ENCODE measurements at places on chromosomes 2 and 18.

DNA sequence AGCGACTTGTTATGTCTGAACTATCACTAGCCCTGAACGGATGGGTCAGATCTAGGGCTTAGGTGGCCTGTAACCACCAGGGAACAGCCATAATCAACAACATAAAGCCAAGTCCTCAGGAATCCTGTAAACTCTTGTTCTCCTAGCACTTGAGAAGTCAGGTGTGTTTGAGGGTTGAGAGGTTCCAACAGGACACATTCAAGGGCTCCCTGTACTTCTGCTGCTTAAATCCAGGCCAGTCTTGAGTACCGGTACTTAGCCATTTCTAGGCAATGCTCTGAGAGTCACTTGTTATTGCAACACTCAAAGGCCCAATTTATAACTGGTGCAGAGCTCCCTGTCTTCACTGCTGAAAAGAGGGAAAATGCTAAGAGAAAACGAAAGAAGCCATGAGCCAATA is 21.6 kb upstream of the SLC40A1 start:
- no peak for DNase-seq

DNA sequence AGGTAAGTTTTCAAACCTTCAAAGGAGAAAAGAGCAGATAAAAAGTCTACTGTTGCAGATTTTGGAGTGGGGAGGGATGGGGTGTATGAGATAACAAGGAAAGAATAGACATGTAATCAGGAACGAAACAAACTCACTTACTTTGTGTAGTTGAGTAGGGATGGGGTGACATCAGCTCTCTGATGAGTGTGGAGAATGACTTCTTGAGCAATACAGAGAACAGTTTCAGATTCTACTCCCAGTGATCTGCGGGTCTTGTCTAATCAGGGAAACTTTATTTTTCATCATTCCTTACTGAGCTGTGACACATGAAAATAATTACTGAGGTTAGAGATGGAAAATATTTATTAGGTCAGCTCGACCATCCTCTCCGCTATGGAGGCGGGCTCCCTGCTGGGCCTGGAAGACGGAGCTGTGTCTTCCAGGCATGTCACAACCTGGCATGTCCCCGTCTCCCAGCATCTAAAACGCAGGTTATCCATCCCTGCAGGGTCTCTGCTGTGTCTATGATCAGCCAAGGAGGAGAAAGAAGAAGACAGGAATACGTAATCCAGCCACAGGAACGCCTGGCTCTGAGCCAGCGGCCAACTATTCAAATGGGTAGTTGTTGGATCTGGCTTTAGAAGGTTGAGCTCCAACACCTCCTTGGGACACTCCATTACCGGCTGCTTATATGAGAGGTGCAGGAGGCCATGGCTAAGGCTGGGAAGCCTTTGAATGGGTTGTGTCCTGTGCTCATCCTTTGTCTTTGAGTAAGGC is 99.0 kb upstream of the SATB2 start:
- no peak for DNase-seq

GRCh38 chr18:51066273-51066672 is 36.3 kb downstream of the SMAD4 start:
- DNase-seq, result no peak

- no peak for DNase-seq
Observed at GRCh38 chr2:120132190-120132589, 91.0 kb downstream of the TMEM185B start.

DNA sequence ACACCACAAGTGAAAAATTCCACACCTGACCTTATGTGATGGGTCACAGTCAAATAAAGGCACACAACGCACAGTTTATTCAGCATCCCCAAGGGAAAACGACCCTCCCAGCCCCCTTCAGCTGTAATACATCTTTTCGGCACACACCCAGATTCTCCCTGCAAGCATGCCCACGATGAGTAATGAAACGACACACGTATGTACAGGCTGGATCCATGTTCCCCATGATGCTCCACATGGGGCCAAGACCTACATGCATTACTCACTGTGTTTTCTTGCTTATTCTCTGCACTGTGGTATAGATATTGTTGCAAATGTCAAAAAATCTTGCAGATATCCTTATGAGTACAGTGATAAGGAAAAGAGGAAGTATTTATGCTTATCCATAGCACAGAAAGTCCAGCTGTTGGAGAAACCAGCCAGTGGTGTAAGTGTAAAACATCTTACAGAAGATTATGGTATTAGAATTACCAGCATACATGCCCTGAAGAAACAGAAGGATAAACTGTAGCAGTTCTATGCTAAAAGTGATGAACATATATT is 32.5 kb upstream of the SGPP2 start:
- DNase-seq, result no peak

DNA sequence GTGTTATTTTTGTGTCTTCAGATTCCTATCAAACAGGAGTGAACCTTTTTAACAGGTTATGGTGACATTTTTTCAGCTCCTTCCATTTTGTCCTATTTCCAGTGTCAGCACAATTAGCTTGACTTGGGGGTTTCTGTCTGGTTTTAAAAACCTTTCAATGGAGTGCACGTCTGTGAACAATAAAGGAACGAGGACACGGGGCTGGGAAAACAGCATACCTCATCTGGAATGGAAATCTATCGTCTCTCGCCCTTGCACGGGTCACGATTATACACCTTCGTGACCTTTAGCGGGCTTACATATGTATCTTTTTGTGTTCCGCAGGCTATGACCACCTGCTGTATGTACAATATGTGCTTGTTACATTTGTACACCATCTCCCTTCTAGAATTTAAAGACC is 2.3 kb upstream of the ZNF532 start:
- no peak for DNase-seq

DNA sequence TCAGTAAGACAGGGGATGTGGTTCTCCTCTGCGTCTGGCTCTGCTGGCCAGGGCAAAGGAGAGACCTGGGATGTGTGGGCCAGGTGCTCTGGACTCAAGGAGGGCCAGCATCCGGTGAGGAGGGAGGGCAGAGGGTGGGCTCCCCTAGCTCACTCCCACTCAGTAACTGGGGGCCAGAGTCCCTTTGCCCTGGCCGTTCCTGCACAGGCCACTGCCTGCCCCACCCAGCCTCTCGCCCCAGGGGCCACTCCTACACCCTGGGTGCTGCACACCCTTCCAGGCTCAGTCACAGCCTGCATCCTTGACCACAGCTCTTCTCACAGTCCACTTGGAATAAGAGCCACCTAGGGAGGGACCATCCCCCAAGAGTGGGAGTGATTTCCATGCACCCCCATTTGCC is 41.0 kb downstream of the SNED1 start:
- DNase-seq, result no peak

- DNase-seq, result no peak
Observed at GRCh38 chr2:165274698-165275097, 35.5 kb downstream of the SCN2A start.

- no peak for DNase-seq
Observed at GRCh38 chr2:42906557-42907411, 114.4 kb upstream of the HAAO start.

GRCh38 chr2:98835831-98836385 is 100.1 kb downstream of the CRACDL start:
- DNase-seq, result no peak

DNA sequence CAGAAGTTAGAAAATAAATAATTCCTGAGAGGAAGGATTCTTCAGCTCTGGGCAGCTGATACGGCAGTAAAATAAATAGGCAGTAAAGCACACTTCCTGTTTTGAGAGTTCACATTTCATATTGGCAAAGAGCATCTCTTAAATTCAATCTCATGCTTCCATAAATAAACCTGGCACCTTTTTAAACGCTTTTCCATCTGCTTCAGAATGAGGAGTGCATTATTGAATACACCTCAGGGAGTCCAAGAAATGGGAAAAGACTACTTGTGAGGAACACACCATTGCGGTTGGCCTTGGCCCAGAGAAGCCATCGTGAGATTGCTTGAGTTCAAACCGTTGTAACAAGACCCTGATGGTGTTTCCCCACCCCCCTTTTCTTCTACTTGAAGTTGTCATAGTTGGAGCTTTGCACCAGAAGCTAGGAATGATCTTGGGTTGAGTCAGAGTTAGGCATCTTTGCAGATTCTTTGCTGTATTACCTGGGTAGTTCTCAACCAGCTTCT is 123.9 kb downstream of the RDH14 start:
- no peak for DNase-seq

DNA sequence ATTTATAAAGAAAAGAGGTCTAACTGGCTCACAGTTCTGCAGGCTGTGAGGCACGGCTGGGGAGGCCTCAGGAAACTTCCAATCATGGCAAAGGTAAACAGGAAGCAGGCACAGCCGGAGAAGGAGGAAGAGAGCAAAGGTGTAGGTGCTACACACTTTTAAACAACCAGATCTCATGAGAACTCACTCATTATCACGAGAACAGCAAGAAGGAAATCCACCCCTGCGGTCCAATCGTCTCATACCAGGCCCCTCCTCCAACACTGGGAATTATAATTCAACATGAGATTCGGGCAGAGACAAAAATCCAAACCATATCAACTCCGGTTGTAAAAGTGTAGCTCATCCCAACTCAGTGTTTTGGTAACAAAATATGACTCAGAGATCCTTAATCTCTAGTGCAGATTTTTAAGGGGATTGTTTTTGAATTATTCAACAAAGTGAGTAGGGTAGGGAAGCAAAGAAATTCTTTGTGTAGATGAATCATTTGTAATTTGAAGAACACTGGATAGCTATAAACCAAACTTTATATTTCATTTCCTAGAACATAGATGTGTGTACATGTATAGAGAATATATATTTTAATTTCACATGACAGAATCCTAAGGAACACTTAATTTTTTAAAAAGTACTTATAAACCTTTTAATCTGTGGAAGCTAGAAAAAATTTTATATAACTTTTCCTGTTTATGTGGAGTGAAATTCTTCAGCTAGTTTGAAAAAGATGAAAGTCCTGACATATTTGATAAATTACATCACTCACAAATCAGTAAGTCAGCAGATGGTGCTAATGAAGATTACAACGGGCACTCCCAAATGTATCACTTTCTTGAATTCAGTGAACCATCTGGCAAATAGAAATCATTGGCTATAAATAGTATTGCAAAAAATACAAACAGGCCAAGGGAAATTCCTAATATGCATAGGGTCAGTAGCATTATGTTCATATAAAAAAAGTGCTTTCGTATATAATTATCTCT is 130.1 kb downstream of the OLA1 start:
- DNase-seq, result no peak

- no peak for DNase-seq
Observed at GRCh38 chr2:14322306-14322705, 310.2 kb upstream of the LRATD1 start.

DNA sequence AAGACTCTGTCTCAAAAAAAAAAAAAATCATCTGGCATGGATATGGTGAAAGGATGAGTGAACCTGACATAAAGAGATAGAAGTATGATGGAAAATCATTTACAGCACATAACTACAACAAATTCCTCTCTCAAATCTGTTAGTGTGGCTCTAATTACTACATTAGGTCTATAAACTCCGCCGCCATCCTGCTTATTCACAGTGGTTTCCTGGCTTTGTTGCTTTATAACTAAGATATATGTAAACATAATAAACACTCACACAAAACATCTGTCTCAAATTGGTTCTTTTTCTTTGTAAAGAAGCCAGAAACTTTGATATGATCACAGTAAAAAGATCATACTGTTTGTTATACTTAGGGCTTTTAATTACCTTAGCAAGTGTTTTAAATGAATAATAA is 412.6 kb upstream of the FAM98A start:
- no peak for DNase-seq

DNA sequence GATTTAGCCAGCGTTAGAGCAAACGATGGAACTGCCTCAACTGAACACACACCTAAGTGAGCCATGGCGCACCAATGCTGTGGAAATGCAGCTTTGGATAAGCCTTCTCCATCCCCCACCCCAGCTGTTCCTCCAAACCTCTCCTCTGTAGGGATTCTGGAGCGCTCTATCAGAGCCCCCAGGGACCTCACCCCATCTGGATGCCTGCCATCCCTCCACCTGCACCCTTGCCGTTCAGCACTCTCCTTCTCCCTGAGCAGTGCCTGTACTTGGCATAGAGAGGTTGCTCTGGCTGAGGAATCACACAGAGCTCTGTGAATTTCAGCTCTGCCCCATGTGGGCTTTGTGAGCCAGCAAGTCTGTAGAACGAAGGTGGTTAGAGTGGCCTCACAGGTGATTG is 42.8 kb upstream of the INHBB start:
- no peak for DNase-seq

DNA sequence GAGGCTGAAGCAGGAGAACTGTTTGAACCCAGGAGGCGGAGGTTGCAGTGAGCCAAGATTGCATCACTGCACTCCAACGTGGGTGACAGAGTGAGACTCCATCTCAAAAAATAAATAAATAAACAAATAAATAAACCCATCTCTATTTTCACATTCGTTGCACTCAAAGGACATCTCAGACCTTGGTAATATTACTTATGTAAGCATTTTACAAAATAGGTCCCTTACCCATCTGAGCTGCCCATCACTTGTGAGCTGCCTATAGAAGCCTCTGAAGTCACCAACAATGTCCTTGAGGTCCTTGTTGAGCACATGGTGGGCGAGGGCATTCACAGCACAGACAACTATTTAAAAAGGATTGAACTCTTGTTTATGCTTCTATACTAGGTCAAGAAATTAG is 15.4 kb downstream of the ENOSF1 start:
- DNase-seq, result no peak

DNA sequence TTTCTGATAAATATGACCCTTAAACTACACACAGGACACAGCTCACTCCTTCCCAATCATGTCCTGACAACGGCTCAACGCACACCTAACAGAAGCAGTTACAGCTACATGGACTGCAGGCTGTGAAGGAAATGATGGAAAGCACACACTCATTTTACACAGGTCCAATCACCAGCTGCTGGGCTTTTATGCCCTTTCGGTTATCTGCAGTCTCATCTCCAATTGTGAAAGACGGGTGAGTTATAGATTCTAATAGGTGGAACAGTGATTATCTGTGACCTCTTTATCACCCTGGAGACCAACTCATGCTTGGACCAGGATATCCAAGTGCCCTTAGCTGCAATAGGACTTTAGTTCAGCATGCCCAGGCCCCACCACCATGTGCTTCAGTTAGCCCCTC is 110.4 kb upstream of the CREB1 start:
- no peak for DNase-seq

GRCh38 chr2:234679301-234679740 is 182.4 kb upstream of the ARL4C start:
- no peak for DNase-seq

GRCh38 chr2:211982162-211982561 is 556.4 kb downstream of the ERBB4 start:
- DNase-seq, result no peak

DNA sequence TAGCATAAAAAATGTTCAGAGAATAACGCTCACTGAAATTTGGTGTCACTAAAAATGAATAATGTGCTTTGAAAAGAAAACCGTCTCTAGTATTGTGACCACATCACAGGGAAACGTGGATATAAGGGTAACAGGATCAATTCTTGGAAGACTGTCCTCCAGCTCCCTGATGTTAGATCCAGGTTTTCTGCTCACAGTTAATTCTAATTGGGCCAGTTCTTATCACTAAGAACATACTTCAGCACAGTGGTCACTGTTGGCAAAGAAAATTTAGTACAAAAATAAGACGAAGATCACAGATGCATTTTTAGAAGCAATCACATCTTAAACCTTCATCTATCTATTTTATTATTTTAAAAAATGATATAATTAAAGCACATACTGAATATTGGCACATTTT is 57.0 kb upstream of the CD226 start:
- DNase-seq, result no peak

GRCh38 chr2:119801040-119801439 is 41.3 kb downstream of the PTPN4 start:
- DNase-seq, result no peak

GRCh38 chr2:21773168-21773567 is 649.4 kb downstream of the TDRD15 start:
- no peak for DNase-seq

GRCh38 chr2:37833423-37833822 is 91.7 kb upstream of the RMDN2 start:
- no peak for DNase-seq

Measured in Panc1 (cell line).